ENCODE measurements at places on chromosomes 3 and 15. TPM values are rescaled to one million over a fixed set of nuclear protein-coding genes. Genes with fewer than 3 reads are reported as not detected.

The RBPMS2 gene
- total RNA-seq: 0.29 TPM

The AADACL2 gene
- total RNA-seq: not detected

The MYO5C gene
- total RNA-seq: under 0.01 TPM

The PLA2G4E gene
- not detected for total RNA-seq

The DNAJA4 gene
- 2.1 TPM for total RNA-seq
